Stimulated activated CD4-positive, alpha-beta T cell treated with anti-CD3 and anti-CD28 coated beads, Interleukin-2, amount 100 ng/mL, for 24 hours (primary cell): ENCODE measurements at places on chromosomes 16 and 17.

DNA sequence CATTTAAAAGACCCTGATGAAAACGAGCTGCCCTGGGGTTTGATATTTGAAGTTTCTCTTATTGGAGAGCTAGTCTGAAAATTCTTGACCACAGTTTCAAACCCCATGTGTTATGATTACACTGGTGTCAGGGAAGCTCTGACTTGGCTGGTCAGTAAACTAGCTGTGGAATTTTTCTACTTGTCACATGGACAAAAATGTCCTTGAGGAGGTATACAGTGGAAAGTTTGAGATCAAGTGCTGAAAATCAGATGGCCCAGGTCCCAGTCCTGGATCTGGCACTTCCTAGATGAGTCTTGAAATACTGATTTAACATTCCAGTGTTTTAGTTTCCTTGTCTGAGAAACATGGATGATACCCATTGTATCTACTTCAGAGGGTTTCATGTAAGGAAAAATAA, 30.7 kb upstream of the SOX9 start:
- no peak for DNase-seq

- no peak for DNase-seq
Measured at GRCh38 chr17:51050291-51051033, 70.2 kb downstream of the SPAG9 start.

DNA sequence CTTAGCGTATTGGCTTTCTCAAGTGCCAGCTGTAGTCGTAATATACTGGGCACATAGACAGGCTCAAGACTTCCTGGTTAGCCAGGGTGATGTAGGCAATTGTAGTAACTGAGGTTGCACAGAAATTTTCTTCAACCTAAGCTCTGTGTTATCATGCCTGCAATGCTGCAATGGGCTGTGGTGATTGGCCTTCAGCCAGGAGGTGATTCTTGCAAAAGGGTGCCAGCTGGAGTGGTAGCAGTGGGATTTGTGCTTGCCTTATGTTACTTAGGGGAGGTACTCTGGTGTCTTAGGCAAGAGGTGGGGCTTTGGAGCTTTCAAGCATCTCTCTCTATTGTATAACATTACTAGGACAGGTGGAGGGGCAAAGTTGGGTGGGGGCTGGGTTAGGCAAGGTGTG, 495.1 kb downstream of the CDH11 start:
- DNase-seq, result no peak

- no peak for DNase-seq
Measured at GRCh38 chr17:17177176-17177575, 29.0 kb downstream of the PLD6 start.

DNA sequence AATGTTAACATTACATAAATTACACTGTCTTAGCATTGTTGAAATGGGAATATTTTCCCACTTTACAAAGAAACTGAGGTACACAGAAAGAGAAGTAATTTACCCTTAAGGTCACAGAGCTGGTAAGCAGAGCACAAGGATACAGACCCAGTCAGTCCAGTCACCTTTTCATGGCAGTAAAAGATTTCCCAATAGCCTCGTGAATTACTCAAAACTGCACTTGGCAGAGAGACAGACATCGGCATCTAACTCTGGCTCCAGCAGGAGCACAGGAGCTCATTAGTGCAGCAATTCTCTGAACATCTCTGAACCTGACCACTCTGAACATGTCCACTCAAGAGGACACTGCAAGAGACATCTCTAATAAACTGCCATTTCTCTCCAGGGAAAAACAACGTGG, 3.1 kb downstream of the TEX2 start:
- no peak for DNase-seq

- DNase-seq, result peak; percentile 34
Measured at GRCh38 chr16:20675488-20676267, 21.8 kb downstream of the ACSM1 start.

DNA sequence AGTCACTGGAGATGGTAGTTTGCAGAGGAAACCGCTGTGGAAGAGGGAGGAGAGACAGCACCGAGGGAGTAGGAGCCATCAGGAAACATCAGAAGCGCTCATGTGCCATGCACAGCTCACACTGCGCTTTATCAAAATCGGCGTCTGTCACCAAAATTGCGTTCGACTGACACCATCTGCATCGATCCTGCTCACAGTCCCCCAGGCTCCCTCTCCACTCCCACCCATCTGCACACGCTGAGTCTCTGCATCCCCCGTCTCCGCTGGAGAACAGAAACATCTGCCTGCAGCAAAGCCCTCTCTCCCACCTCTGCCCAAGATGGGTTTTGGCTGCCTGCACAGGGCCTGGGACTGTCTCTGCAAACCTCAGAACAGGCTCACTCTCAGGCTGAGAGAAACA, 187.5 kb upstream of the RPL38 start:
- DNase-seq, result no peak
